ENCODE measurements at places on chromosomes 7 and 10. TPM values are rescaled to one million over a fixed set of nuclear protein-coding genes. Genes with fewer than 3 reads are reported as not detected.

Gene AKR1C8
- polyA plus RNA-seq = 0.64 TPM

Gene CRHR2
- polyA plus RNA-seq = 0.20 TPM

Gene HTRA1
- polyA plus RNA-seq = 158 TPM

Gene POT1
- 39.8 TPM for polyA plus RNA-seq

Gene PON1
- polyA plus RNA-seq = 3.6 TPM

GRCh38 chr10:114879541-114880158 is 58.1 kb downstream of the FHIP2A start:
- no peak for DNase-seq

GRCh38 chr7:158094671-158095226 is 492.9 kb downstream of the PTPRN2 start:
- no peak for DNase-seq

- no peak for DNase-seq
Observed at GRCh38 chr10:12965571-12965970, 35.9 kb downstream of the CCDC3 start.

- DNase-seq = no peak
Observed at GRCh38 chr7:43108255-43109011, 4.0 kb upstream of the HECW1 start.

DNA sequence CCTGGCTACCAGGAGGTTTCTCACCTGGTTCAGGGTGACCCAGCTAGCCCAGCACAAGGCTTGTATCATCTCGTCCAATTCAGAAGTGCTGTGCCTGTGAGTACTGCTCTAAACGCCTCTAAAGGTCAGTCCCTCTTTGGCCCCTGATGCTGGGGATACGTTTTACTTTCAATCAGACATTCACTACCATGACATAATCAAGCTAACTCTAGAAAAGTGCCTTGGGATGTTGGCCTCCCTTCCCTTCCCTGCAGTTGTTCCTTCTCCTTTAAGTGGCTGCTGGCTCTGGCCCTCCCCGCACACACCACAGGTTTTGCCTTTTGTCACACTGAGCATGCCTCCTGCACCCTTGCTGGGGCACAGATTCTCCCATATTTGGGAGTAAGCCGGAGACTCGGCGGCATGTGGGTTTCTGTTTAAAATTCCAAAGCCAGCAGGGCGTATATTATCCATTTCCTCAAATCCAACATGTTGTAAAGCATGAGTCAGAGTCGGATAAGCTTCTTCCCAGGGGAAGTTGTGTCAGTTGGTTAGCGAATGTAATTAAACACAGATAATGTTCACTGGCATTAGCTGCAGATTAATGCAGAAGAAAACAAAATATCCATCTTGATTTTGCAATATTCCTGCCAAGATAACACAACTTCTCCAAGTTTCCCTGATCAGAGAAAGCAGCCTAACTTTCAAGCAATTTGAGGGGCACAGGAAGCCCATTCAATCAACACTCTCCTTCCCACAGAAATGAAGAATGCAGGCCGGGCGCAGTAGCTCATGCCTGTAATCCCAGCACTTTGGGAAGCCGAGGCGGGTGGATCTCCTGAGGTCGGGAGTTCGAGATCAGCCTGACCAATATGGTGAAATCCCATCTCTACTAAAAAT is 31.8 kb upstream of the VCL start:
- peak; percentile 71 for DNase-seq

- no peak for DNase-seq
Observed at GRCh38 chr7:152423991-152424347, 11.8 kb downstream of the KMT2C start.

- no peak for DNase-seq
Observed at GRCh38 chr7:121002048-121002756, 13.7 kb downstream of the CPED1 start.

DNA sequence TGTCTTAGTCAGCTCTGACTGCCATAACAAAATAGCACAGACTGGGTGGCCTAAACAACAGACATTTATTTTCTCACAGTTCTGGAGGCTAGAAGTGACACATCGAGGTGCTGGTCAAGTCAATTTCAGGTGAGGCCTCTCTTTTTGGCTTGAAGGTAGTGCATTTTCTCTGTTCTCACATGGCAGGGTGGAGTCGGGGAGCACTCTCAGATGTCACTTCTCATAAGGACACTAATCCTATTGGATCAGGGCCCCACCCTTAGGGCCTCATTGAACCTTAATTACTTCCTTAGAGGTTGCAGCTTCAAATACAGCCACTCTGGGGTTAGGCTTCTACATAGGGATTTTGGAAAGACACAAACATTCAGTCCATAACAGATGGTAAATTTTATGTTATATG is 161.6 kb downstream of the PFKFB3 start:
- DNase-seq = no peak

DNA sequence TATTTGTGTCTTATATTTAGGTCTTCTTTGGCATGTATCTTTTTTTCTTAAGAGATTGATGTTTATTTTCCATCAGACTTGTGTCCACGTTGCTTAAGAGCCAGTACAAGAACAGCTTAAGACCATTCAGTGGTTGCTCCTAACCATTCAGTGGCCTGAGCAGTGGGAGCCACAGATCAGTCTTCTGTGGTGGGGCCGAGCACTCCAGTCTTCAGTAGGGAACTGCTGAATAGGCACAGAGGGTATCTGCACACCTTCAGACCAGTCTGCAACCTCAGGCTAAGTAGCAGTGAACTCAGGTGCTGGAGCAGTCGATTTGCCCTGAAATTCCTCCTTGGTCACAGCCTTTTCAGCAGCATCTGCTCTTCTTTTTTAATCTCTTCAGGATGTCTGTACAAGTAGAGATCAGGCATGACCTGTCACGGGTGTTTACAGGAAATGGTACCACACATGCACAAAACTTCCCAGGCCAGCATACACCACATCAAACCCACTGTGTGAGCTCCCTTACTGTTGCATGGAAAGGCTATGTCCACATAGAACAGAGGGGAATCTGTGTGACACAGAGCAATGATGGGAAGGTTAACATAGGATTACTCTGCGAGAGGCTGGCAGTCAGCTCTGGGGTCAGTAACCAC is 51.5 kb downstream of the FAM107B start:
- no peak for DNase-seq

DNA sequence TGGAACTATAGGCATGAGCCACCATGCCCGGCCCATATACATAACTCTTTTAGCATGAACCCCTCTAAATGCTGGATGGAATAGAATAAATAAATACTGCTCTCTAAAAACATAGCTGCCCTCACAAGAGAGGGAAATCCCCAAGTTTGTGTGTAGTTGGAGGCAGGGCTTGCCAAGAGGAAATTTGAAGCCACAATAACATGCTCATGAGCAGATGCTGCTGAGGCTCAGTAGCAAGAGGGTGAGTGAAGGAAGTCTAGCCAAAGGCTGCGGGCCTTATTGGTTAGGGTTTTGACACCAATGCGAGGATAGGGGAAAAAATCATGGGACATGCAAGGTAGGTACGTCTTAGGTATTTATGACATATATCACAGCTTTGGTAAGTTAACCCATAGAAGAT is 17.3 kb downstream of the TPK1 start:
- DNase-seq = no peak

DNA sequence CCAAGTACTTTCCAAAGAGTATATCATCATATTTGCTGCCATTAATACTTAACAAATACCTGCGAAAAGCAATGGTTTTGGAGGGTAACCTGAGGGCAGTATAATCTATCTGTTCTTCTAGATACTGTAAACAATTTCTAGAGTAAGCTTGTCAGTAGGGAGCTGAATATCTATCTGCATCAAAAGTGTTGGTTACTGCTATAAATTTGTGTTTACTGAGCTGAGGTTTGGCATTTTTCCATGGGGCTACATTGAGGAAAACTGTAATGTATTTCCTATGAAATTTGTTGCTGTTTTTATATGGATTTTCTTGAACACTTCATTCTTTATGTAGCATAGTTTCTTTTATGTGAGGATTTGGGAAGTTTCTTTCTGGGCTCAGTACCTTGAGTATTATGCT is 913.4 kb downstream of the CNTNAP2 start:
- DNase-seq = no peak

All from renal cortex interstitium (tissue), 15 donors.